ENCODE measurements at places on chromosomes 4 and X.

- no peak for DNase-seq
Measured at GRCh38 chr4:109755656-109756055, 25.8 kb upstream of the PLA2G12A start.

- DNase-seq = no peak
Measured at GRCh38 chrX:103823591-103823990, 8.5 kb downstream of the RAB9B start.

DNA sequence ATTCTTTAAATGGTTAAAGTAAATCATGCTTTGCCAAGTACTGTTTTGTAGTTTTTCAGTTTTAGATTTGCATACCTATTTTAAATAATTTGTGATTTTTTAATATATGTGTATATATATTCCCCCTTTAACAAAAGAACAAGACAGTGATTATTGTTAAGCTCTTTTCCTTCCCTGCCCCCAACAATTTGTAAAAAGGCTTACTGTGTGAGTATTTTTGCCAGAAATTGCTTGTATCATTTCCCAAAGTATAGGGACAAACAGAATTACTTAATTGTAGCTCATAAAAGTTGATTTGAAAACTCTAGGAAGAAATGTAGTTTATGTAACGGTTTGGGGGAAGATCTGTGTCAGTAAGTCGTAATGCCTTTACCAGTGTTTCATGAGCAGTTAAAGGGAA lies 19.0 kb downstream of the CPEB2 start:
- no peak for DNase-seq

DNA sequence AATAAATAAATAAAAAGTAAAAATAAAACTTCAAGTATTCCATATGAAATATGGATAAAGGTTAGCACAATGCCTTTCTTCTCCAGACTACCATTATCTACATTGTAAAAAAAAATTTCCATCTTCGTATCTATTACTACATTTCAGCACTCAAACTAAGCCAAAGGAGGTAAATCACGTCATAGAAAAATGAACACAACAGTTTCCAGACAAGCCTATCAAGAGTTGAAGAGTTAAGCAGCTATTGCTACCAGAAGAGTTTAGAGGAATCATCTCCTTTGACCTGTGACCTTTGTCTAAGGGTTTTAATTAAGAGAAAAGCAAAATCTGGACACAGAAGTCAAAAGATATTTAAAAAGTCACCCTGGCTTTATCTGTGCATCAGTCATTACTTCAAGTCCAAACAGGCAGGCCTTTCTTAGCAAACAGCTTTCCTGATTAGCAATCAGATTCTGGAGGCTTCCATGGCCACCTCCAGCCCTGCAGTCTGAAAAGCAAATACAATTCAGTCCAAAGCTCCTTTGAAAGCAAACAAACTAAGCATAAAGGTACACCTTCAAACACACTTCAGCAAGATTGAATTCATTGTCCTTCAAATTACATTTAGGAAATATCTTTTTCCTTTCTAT lies 82.2 kb downstream of the APBB2 start:
- DNase-seq = no peak

- DNase-seq = no peak
Measured at GRCh38 chrX:120759685-120760084, 116.0 kb downstream of the CT47B1 start.

DNA sequence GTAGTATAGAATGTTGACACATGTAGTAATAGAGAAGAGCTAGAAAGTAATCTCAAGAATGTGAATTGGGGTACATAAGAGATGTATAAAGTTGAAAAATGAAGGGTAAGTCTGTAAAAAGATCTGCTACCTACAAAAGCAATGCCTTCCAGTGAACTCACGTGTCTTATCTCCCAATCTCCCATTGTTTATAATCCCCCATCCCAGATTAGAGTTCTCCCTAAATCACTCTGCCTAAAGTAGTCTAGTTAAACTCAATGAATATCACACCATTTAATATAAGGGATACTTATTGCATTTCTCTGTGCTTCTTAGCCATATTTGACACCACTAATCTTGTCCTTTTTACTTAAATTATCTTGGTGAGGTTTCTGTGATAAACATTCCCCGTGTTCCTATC lies 6.6 kb downstream of the TECRL start:
- no peak for DNase-seq

GRCh38 chr4:7774301-7775294 lies 165.1 kb downstream of the AFAP1 start:
- no peak for DNase-seq

GRCh38 chr4:71107726-71108125 lies 114.3 kb downstream of the DCK start:
- DNase-seq = no peak

DNA sequence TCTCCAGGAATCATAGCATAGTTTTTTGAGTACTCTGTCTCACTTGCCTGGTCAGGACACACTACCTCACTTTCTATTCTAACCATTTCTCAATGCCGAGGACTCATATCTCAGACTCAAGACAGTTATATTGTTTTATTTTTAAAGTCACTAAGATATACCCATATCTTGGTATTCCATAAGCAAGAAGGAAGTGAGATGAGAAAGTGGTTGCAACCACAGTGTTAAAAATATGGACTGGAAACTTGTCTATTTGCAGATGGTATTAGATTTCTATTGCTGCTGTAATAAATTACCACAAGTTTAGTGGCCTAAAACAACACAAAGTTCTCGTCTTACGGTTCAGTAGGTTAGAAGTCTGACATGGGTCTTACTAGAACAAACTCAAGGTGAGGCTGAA lies 344.8 kb upstream of the MAGEB2 start:
- no peak for DNase-seq

- DNase-seq = no peak
Measured at GRCh38 chr4:184274286-184274951, 56.7 kb upstream of the ENPP6 start.

DNA sequence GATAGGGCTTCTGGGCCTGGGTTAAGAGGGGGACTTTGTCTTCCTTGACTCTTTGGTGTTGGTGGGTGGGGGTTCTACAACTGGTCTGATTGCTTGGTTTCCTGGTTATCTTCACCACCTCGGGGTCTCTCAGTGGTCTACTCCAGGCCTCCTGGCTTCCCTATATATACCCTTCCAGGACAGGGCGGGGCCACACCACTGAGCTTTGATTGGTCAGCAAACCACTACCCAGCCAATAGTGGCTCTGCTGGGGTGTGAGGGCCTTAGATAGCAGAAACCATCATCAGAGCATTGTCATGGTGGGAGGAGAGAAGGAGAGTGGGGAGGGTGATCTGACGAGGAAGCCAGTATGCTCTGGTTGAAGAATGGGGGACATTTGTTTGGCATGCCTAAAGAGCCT lies 14.4 kb upstream of the MAGEA1 start:
- no peak for DNase-seq

- DNase-seq = no peak
Measured at GRCh38 chr4:24889991-24890390, 22.9 kb downstream of the CCDC149 start.
